ENCODE measurements at places on chromosomes 12 and 14. TPM values are rescaled to one million over a fixed set of nuclear protein-coding genes. Genes with fewer than 3 reads are reported as not detected.

The ADGRD1 gene
- not detected for total RNA-seq

DNA sequence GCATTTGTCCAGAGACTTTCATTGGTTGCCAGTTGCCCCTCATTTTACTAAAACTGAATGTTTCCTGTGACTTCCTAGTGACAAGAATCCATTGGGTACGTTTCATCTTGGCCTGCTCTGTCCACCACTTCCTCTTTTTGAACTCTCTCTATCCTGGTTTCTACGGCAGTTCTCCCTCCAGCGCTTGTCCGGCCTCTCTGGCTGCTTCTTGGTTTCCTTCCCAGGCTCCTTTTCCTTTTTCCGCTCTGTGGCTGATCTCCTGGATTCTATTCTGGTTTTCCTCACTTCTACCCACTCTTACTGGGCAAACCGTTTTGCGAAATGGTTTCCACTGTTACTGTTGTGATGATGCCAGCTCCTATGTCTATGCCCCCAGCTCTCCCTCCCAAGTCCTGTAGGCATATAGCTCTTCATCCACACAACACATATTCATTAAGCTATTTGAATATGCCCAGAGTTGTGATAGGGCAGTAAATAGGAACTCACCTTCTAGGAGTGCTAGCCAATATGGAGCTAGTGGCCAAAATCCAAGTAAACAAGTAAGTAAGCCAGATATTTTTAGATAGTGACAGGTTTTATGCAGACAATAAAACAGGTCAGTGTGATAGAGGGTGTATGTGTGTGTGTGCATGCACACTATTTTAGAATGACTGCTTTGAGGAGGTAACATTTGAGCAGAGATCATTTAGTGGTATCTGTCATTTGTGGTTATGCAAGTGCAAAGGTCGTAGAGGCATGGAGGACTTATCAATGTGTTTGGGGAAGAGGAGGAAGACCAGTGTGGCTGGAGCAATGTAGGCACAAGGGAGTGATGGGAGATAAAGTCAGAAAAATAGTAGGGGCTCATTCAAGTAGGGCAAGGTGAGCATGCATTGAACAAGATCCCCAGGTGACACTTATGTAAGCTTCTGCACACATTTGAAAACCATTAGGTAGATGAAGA, 27.9 kb upstream of the CTDSP2 start:
- H3K4me3 ChIP-seq = no peak overlapping the region
- no peaks in the 10 kb centered on the region for H3K27me3 ChIP-seq
- no peaks in the 10 kb centered on the region for H3K36me3 ChIP-seq
- DNase-seq = no peak

The NOP9 gene
- total RNA-seq = 24.4 TPM

The ZDHHC22 gene
- not detected for total RNA-seq

The ESPL1 gene
- 42.0 TPM for total RNA-seq

The VWF gene
- total RNA-seq = 0.88 TPM

DNA sequence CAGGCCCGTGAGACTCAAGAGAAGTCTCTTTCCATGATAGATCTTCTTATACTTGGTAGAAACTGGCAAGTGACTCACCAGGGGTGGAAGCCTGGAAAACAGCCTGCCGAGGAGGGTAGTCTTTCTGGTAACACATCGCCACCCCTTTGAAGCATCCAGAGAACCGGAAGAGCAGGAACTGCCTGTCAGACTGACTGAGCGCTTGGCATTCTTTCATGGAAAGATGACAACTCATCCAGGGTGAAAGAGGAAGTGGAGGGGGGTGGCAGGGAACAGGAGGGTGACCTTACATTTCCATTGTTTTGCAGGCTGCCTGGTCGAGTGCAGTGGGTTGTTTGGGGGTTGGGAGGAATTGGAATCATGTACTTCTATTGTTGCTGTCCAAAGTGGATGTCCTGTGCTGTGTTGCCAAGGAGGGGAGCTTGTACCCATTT, 34.5 kb downstream of the PRKCH start:
- H3K27ac ChIP-seq = peak overlapping the region; percentile 95
- peak overlapping the region; percentile 48 for H3K4me3 ChIP-seq
- DNase-seq = peak; percentile 94
- peaks cover 65% of the 10 kb centered on the region for H3K4me1 ChIP-seq
- no peaks in the 10 kb centered on the region for H3K27me3 ChIP-seq

- H3K4me1 ChIP-seq = no peaks in the 10 kb centered on the region
- H3K36me3 ChIP-seq = no peaks in the 10 kb centered on the region
- no peaks in the 10 kb centered on the region for H3K27me3 ChIP-seq
- no peak for DNase-seq
- H3K4me3 ChIP-seq = no peak overlapping the region
Observed at GRCh38 chr14:75501080-75501479, 21.2 kb upstream of the BATF start.

- no peak overlapping the region for H3K27ac ChIP-seq
- no peak for DNase-seq
- no peaks in the 10 kb centered on the region for H3K36me3 ChIP-seq
- H3K4me3 ChIP-seq = no peak overlapping the region
Observed at GRCh38 chr14:44339862-44340261, 167.2 kb downstream of the FSCB start.

- peaks cover 19% of the 10 kb centered on the region for H3K4me1 ChIP-seq
- H3K4me3 ChIP-seq = no peak overlapping the region
- H3K36me3 ChIP-seq = no peaks in the 10 kb centered on the region
- H3K27me3 ChIP-seq = no peaks in the 10 kb centered on the region
Observed at GRCh38 chr14:75548544-75548943, 26.3 kb downstream of the BATF start.

- no peaks in the 10 kb centered on the region for H3K4me1 ChIP-seq
- no peaks in the 10 kb centered on the region for H3K36me3 ChIP-seq
- no peak overlapping the region for H3K4me3 ChIP-seq
- H3K27me3 ChIP-seq = no peaks in the 10 kb centered on the region
- DNase-seq = no peak
- H3K27ac ChIP-seq = no peak overlapping the region
Observed at GRCh38 chr14:99612738-99613330, 8.8 kb upstream of the CCDC85C start.

DNA sequence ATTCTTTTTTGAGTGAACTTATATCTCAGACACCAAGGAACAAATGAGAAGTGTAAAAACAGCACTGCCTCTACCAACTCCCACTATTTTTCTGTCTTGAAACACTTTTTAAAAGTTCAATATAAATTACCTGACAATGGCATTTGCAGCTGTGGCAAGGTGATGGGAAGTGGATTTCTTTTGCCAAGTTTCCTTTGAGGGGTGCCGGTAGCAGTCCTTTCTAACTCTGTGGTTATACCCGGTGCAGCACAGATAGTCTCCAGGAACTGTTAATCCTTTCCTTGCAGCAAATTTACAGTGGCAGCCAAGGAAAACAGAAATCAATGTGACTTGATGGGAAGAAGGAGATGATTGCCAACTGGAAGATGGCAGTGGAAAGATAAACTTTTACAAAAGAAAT, 243.7 kb downstream of the BCAT1 start:
- H3K36me3 ChIP-seq = no peaks in the 10 kb centered on the region
- H3K27ac ChIP-seq = no peak overlapping the region
- H3K4me3 ChIP-seq = no peak overlapping the region
- 0 out of 2 replicates have a peak, but pooled peaks cover 8% of the 10 kb centered on the region for H3K27me3 ChIP-seq

The STAB2 gene
- not detected for total RNA-seq

- H3K4me3 ChIP-seq = no peak overlapping the region
- no peaks in the 10 kb centered on the region for H3K27me3 ChIP-seq
- peaks cover 42% of the 10 kb centered on the region for H3K4me1 ChIP-seq
Observed at GRCh38 chr12:27965966-27966365, 6.6 kb downstream of the PTHLH start.

- DNase-seq = no peak
- H3K27me3 ChIP-seq = no peaks in the 10 kb centered on the region
- no peaks in the 10 kb centered on the region for H3K4me1 ChIP-seq
- H3K27ac ChIP-seq = no peak overlapping the region
Observed at GRCh38 chr12:130288206-130288605, 49.5 kb upstream of the PIWIL1 start.

- no peak overlapping the region for H3K27ac ChIP-seq
- no peaks in the 10 kb centered on the region for H3K36me3 ChIP-seq
- no peaks in the 10 kb centered on the region for H3K4me1 ChIP-seq
- H3K27me3 ChIP-seq = no peaks in the 10 kb centered on the region
Observed at GRCh38 chr12:15033641-15034040, 60.8 kb downstream of the PDE6H start.

The SLC39A2 gene
- total RNA-seq = 0.68 TPM

- no peak overlapping the region for H3K4me3 ChIP-seq
- no peaks in the 10 kb centered on the region for H3K36me3 ChIP-seq
- no peak for DNase-seq
- peaks cover 13% of the 10 kb centered on the region for H3K4me1 ChIP-seq
- peak overlapping the region; percentile 33 for H3K27ac ChIP-seq
Observed at GRCh38 chr12:77102123-77102522, 36.8 kb upstream of the E2F7 start.

GRCh38 chr12:88501972-88502938, 78.0 kb downstream of the KITLG start:
- no peak overlapping the region for H3K4me3 ChIP-seq
- no peak for DNase-seq
- H3K27ac ChIP-seq = no peak overlapping the region

DNA sequence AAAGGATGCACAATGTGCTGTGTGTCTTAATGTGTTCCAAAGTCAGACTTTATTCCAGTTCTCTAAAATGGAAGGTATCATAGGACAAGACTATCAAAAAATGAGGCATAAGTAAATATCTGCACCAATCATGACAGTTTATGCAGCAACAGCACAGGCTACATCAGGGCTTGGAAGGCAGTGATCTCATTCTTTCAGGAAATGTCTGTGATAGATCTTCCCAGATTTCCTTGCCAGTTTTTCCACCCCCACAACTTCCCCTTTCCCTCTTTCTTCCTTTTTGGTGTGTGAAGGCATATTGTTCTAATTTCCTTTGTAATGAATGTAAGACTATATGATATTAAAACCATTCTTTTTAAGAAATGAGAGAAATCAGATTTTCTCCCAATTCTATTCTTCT, 326.7 kb downstream of the ATP23 start:
- H3K4me1 ChIP-seq = no peaks in the 10 kb centered on the region
- no peak overlapping the region for H3K27ac ChIP-seq
- no peak for DNase-seq
- H3K27me3 ChIP-seq = no peaks in the 10 kb centered on the region

The FAM161B gene
- total RNA-seq = 1.6 TPM
